ENCODE measurements at places on chromosomes 6 and 20. TPM values are rescaled to one million over a fixed set of nuclear protein-coding genes. Genes with fewer than 3 reads are reported as not detected.

GRCh38 chr20:62411479-62412193 is 4.6 kb upstream of the CABLES2 start:
- DNase-seq, result no peak

DNA sequence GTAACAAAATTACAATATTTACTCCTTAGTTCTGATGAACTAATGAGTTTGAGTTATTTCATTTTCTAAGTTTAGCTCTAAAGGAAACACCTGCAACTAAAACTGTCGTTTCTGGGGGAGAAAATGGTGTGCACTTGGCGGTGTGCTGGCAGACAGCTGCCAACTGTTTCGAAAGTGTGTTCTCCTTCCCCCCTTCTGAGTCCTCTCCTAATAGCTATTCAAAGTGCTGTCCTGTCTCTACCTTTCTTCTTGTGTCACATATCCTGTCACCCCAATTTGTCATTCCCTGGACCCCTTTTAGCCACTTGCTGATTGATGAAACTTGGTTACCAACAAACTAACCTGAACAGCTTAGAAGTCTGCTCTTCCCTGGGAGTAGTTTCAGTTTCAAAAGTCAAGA is 4.9 kb upstream of the UBE2J1 start:
- no peak for DNase-seq

GRCh38 chr6:139371421-139372203 is 2.8 kb downstream of the CITED2 start:
- DNase-seq, result no peak

- DNase-seq, result no peak
These were observed 332.2 kb upstream of the RSPO3 start for GRCh38 chr6:126786262-126786661.

GRCh38 chr6:27161946-27162603 is 85.4 kb upstream of the PRSS16 start:
- DNase-seq, result peak; percentile 23

GRCh38 chr20:11958855-11959254 is 41.2 kb downstream of the BTBD3 start:
- DNase-seq, result no peak

DNA sequence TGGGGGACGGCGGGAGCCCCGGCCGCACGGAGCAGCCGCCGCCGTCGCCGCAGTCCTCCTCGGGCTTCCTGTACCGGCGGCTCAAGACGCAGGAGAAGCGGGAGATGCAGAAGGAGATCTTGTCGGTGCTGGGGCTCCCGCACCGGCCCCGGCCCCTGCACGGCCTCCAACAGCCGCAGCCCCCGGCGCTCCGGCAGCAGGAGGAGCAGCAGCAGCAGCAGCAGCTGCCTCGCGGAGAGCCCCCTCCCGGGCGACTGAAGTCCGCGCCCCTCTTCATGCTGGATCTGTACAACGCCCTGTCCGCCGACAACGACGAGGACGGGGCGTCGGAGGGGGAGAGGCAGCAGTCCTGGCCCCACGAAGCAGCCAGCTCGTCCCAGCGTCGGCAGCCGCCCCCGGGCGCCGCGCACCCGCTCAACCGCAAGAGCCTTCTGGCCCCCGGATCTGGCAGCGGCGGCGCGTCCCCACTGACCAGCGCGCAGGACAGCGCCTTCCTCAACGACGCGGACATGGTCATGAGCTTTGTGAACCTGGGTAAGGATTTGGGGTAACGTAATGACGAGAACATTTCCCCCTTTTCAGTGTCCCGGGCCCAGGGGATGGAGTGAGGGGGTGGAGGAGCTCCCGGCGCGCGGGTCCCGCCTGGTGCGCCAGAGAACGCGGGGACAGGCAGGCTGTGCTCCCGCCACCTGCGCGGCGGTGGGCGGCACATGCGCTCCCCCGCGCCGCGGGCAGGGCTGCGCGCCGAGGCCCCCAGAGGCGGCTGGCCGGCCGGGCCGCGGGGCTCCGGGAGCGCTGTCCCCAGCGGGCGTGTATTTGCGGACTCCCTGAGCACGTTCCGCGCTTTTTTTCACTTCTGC is 1.4 kb downstream of the BMP6 start:
- DNase-seq, result no peak

- DNase-seq, result peak; percentile 64
These were observed 59.9 kb downstream of the MACROD2 start for GRCh38 chr20:14055127-14055742.

The ALDH5A1 gene
- 7.7 TPM for total RNA-seq
